ENCODE measurements at places on chromosomes 11 and 22. TPM values are rescaled to one million over a fixed set of nuclear protein-coding genes. Genes with fewer than 3 reads are reported as not detected.
A peak's percentile ranks its signal among the peaks of the same experiment; 100 is the strongest.

Gene BET1L
- 66.1 TPM for total RNA-seq

- DNase-seq, result peak; percentile 88
These were observed 60.2 kb upstream of the SORL1 start for GRCh38 chr11:121391914-121392313.

GRCh38 chr22:29539105-29539504 is 14.5 kb downstream of the THOC5 start:
- DNase-seq, result no peak

DNA sequence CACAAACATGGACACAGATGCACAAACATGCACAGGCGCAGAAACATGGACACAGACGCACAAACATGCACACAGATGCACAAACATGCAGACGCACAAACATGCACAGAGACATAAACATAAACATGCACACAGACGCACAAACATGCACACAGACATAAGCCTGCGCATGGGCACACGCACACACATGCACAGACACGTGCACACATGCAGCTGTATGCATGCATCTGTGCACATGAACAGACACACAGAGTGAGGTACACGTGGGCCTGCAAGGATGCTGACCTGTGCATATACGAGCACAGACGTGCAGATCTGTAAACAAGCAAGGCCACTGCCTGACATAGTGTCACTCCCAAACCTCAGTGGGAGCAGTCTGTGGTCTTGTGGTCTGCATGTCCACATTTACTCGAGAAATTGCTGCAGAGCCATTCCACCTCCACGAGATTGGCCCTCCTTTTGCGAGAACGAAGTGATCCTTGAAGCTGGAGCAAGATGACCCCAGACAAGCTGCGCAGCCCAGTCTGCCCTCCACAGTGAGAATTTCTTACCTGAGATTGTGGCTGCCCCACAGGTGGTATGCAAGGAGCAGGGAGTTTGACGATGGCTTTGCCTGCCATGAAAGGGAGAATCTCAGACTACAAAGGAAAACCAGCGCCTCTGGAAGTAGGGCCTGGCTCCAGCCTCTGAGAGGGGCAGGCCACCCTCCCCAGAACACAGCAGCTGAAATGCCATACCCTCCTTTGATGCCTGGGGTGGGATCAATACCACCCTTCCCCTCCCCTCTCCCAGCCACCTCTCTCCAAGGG is 299.9 kb downstream of the BRD1 start:
- DNase-seq, result no peak

Gene SCYL1
- 70.9 TPM for total RNA-seq

- no peak for DNase-seq
These were observed 541.9 kb upstream of the ANO5 start for GRCh38 chr11:21650961-21651360.

Gene DSCAML1
- not detected for total RNA-seq

DNA sequence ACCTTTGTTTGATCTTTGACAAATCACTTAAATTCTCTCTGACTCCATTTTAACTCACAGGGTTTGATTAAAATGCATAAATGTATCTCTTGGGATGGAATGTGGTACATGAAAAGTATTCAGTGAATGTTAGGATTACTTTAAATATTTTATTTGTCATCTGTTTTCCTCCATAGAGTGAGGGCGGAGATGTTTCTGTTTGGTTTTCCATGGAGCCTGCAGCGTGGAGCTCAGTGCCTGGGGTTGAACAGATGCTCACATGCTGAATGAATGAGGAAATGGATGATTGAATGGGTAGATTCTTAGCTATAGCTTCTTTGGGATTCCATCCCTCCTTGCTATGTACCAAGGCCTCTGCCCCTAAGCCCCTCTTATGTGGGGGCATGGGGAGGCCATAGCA is 10.0 kb downstream of the TSPAN18 start:
- DNase-seq, result no peak

DNA sequence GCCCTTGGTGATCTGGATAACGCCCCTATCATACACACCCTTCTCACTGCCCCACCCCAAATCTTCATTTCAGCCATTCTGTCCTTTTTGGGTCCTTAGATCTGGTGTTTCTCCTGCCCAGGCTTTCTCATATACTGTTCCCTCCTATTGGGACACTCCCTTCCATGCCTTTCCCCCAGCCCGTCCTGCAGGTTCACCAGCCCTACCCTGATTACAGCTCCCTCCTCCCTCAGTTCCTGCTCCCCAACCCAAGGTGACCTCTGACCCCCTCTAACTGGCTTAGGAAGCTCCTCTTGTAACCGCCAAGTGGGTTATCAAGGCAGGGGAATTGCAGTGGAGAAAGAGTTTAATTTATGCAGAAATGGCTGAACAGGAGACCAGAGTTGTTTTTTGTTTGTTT is 13.0 kb downstream of the MTFP1 start:
- DNase-seq, result no peak

GRCh38 chr22:41910050-41911000 is 4.5 kb downstream of the SHISA8 start:
- peak; percentile 36 for DNase-seq

GRCh38 chr22:37912171-37912570 is 6.1 kb downstream of the MICALL1 start:
- no peak for DNase-seq

Gene FRMD8
- 21.7 TPM for total RNA-seq

DNA sequence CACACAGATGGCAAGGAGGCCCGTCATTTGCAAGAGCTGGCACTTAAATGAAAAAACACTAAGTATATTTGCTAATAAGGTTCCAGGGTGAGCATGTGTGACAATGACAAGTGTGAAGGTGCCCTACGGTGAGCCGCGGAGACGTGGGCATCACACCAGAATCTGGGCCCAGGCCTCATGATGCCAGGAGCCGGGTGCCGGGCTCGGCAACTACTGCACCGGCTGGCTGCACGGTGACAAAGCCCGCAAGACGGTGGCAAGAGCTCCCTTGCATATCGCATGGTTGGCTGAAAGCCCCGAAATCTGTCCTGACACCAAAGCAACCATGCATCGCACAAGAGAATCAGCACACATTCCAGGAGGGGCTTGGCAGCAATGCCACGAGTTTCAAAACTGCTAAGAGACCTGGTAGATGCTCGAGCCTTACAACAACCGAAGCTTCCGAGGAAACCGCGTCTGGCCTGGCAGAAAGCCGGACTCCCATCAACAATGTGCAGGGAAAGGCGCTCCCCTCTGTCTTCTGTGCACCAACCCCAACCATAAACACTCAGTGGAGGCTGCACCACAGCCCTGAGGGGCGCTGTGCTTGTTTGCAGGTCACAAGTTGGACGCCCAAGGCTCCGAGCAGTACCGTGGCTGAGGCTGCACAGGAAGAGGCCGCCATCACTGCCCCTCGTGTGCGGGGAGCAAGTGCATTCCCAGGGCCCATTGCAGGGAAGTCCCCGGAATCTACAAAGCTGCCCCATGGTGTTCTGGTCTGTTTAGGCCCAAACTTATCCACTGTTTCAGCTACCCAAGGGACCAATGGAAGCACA is 339.7 kb downstream of the CTTN start:
- DNase-seq, result no peak

DNA sequence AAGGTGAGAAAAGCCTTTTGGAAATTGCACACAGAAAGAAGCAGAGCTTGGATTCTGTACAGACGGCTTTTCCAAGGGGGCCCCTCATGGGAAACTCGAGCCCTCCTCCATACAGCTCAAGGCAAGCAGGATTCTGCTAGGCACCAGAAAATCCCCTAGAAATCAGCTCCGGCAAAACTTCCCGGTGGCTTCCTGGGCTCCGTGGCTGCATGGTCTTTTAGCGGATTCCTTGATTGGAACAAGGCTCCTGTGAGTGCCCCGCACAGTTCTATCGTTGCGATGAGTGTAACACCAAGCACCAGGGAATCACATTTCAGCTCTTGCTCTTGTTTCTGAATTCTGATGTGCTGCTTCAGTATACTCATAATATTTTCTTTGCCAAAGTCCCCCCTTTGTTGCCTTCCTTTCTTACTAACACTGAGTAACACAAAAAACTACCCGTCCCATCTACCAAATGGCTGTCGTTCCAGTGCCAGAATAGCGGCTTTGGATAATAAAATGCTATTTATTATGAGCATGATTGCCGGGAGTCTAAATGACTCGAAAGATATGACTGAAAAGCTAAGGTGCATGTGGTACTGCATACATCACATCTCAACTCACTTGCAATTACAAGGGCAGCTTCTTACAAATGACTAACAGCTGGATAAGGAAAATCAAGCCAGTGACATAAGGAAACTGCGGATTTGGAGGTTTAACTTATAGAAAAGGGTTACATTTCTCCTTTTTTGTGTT is 494.1 kb downstream of the DLG2 start:
- no peak for DNase-seq

- DNase-seq, result no peak
These were observed 3.5 kb downstream of the PHF21B start for GRCh38 chr22:45006111-45006963.

DNA sequence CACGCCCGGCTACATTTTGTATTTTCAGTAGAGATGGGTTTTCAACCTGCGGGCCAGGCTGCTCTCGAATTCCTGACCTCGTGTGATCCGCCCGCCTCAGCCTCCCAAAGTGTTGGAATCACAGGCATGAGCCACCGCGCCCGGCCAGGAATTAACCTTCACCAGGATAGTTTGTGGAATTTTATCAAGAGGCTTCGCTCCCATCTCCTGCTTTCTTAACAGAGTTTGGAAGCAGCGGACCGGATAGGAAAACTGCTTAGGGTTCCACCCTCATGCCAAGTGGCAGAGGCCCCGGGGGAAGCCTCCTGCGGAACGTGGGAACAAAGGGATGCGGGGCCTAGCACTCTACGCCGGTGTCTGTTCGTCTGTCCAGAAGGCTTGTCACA is 229.9 kb downstream of the ST3GAL4 start:
- no peak for DNase-seq

- peak; percentile 65 for DNase-seq
These were observed 39.8 kb downstream of the IL18BP start for GRCh38 chr11:72038491-72038890.

Gene LYVE1
- not detected for total RNA-seq

- DNase-seq, result peak; percentile 79
These were observed 11.9 kb upstream of the NRIP3 start for GRCh38 chr11:9015677-9016076.

Gene CHRNA10
- 2.5 TPM for total RNA-seq

Gene NLRP14
- total RNA-seq, result not detected

Gene CARD10
- 22.7 TPM for total RNA-seq

DNA sequence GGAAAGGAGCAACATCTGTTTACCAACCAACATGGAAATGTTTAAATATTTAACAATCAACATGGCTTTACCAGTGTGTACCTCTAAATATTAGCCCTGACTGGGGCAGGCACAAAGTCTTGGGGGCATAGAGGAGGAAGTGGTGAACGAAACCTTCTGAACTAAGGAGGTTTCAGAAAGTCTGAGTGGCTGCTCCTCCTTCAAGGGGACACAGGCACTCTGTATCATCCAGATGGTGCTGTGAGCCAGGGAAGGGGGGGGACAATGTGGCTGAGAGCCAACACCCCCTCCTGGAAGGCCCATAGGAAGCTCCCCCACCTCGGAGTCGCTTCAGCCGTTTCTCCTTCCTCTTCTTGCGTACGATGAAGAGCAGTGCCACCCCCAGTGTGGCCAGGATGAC is 107.7 kb downstream of the CEP164 start:
- DNase-seq, result no peak

- peak; percentile 45 for DNase-seq
These were observed 40.1 kb upstream of the CLMP start for GRCh38 chr11:123235117-123235655.

DNA sequence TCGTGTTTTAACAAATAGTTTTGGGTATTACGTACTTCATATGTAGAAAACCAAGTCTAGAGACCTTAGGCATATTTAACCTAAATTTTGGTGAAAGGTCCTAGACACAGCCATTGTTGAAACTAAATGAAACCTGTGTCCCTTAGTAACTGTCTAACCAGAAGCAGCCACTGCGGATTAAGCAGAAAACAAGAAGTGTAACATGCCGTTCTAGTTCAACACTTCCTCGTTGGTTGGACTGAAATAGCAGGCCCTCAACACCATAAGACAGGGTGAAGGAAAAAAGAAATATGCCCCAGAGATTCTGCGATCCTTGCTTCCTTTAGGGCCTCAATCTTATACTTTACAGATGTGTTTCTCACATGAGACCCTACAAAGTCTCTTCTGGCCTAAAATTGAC is 2.0 kb downstream of the NAA40 start:
- no peak for DNase-seq

Gene CSF2RB
- not detected for total RNA-seq

DNA sequence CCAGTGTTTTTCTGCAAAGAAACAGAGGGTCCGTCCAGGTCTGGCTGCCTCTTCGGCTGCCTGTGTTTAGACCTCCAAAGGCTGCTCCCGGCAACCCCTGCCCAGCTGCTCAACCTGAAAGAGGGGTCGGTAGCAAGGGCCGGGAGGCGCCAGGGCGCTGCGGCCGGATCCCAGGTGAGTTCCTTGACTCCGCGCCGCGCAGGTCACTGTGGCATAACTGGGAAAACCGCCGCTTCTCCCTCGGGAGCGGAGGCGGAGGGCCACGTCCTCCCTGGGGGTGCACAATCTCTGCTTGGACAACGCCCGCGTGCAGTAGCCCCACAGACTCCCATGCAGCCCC is 1.0 kb upstream of the BRSK2 start:
- DNase-seq, result no peak

Gene ZPR1
- 82.5 TPM for total RNA-seq

Gene SORL1
- 5.9 TPM for total RNA-seq

DNA sequence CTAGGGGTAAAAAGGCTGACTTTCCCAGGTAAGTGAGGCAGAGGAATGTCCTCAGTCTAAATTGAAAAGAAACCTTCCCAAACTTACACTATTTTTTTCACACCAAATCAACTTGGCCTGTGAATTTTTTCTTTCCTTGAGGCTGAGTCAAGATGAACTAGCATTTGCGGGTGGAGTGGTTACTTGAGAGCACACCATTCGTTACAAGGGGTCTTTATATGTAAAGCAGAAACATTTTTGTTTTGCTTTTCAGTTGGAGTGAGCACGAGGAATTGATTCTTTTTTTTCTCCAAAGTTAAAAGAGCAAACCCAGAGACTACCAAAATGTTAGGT is 36.4 kb downstream of the MAML2 start:
- DNase-seq, result no peak

Gene MUC5AC
- total RNA-seq, result not detected

DNA sequence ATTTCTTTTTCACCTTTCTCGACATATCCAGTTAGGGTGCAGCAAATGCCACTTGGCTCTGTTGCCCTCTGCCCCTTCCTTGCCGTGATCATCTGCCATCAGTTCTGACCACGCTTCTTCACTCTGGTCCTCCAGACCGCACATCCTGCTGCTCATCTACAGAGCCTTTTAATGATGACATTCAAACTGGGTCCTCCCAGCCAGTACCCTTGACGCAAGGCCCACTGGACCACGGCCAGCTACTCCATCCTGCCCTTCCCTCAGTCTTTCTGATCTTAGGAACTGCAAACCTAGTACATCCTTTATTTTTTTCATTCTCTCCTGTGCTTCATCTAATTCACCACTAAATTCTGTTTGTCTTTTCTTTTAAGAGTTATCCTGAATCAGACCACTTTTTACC is 551.8 kb downstream of the NTM start:
- no peak for DNase-seq

Gene C1QTNF5
- total RNA-seq, result not detected

GRCh38 chr11:119029340-119030028 is 1.2 kb downstream of the SLC37A4 start:
- DNase-seq, result no peak
